ENCODE measurements at places on chromosomes 7 and 10. TPM values are rescaled to one million over a fixed set of nuclear protein-coding genes. Genes with fewer than 3 reads are reported as not detected.
A peak's percentile ranks its signal among the peaks of the same experiment; 100 is the strongest.

- no peak for DNase-seq
Observed at GRCh38 chr7:142833174-142834048, 21.5 kb upstream of the EPHB6 start.

- DNase-seq: peak; percentile 32
Observed at GRCh38 chr7:141702047-141702567, at the start of gene DENND11. Gene DENND11, minus strand, starts transcription at chr7:141702166. Its CDS starts 13 bp downstream, at chr7:141702153.

- no peak for DNase-seq
Observed at GRCh38 chr7:12889391-12889790, 202.0 kb downstream of the ARL4A start.

DNA sequence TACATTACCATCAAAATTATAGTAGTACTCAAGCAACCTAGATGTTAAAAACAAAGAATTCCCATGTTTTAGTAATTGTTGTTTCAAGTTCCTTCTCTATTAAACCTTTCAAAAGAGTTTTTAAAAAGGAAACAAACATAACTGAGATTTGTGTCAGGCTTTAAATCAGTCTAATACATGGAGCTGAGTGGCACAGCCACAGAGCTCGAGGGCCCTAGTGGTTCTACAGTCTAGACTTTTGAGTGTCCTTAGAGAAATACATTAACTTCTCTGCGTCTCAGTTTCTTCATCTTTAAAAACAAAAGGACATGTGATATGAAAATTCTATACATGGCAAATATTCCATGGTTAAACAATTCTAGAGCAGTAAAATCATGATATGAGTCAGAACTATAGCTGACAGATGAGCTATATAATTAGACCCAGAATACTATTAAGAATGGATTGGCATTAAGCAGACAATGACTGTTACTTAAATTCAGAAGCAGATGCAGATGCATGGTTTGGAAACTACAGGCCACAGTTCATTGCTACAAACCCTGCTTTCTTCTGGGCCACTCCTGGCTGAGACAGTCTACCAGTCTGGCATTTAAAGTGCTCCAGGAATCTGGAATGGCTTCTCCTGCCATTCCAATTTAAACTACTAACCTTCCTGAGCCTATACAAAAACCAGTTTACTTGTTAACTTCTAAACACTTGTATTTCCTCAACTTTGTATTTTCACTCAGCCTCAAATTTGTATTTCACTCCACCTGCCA lies 77.4 kb downstream of the EPC1 start:
- no peak for DNase-seq

- no peak for DNase-seq
Observed at GRCh38 chr10:106734220-106734619, 430.3 kb downstream of the SORCS1 start.

CCDC136 gene
- 265 TPM for total RNA-seq

DNA sequence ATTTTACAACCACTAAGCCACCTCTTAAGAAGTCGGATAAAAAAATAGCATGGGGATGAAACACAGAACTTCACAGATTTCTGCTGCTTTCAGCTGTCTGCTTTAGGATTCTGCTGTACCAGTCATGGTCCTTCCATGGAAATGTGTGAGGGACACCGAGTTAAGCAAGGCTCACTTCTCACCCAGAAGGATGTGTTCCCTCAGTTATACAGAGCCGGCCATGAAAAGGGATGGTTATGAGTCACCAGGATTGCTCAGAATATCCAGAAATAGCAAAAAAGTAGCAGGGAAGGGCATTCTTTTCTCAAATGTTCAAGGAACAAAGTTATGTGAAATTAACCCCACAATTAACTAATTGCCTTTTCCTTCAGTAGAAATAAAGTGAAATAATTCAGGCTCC lies 124.4 kb downstream of the AMPH start:
- DNase-seq: no peak

ZNF727 gene
- 12.1 TPM for total RNA-seq

DNA sequence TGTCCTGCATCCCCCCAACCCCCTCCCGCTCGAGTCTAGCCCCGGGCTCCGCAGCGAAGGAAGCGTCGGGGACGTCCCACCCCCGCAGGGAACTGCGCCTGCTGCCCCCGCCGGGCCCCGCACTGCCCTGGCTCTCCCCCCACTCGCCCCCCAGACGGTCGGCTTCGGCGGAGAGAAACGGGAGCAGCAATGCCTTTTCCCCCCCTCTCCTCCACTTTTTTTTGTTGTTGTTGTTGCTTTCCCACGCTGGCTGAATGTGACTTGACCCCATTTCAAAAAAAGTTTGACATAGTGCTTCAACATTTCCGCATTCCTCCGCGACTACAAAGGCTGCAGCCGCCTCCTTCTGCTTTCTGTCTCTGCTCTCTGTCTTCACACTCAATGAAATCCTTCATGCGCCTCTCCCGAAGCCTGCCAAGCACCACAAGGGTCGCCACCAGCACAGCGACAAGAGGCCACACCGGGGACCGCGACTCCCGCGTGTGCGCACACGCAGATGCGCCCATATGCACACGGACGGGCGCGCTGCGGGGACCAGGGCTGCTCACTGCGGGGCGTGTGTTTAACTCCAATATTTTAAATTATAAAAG lies 1.0 kb downstream of the CDK6 start:
- DNase-seq: peak; percentile 45

DNA sequence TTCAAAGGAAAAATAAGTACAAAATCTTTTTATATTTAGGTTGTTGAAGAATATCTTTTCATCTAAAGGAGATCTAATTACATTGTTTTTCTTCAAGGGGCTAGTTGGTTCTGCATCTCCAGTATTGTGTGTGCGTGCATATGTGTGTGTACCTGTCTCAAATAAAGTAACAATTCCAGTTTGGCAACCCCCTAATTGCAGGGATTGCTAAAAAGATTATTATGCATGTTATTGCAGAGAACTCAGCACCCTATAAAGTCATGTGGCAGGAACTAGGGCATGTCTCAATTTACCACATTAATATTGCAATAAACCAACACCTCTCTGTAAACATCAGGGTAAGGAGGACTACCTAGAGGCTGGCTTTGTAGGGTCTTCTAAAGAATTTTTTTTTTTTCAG lies 37.0 kb downstream of the MRPS33 start:
- no peak for DNase-seq

SLC26A5 gene
- 1.3 TPM for total RNA-seq

DNA sequence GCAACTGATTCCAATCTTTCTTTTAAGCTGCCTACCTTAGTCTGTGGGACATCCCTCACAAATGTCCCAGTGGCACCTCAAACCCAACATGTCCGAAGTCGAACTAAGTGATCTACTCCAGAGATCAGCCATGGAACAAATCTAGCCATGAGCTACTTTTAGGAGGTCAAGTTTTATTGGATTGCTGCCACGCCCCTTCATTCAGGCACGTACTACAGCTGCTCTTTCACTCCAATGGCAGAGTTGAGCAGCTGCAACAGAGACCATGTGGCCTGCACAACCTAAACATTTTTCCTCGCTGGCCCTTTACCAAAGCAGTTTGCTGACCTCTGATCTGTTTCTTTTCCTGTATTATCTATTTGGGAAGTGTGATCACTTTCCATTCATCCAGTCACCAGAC lies 192.4 kb upstream of the CDCA7L start:
- no peak for DNase-seq

DNA sequence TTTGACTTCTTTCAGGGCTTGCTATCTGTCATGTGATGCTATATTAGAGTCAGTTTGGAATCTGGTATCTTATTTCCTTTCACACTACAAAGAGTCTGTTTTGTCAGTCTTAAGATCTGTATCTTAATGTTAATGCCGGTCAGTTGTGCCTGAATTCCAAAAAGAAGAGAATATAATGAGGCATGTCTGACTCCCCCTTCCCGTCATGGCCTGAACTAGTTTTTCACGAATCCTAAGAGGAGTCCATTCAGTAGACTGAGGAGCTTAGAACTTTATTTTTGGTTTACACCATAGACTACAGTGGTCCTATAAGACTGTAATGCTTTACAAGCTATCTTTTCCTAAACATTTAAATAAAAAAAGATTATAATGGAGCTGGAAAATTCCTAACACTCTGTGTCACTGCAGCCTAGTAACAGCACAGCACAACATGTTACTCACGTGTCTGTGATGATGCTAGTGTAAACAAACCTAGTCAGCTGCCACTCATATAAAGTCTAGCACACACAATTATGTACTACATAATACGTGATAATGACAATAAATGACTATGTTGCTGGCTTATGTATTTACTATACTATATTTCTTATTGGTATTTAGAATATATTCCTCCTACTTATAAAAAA lies 50.6 kb downstream of the VPS41 start:
- DNase-seq: no peak

GRCh38 chr10:74669210-74669609 lies 157.2 kb upstream of the KAT6B start:
- no peak for DNase-seq

SPDYE1 gene
- 7.3 TPM for total RNA-seq

OPN4 gene
- total RNA-seq: not detected

- no peak for DNase-seq
Observed at GRCh38 chr7:115793958-115794702, 236.4 kb downstream of the TFEC start.

CARD11 gene
- 2.9 TPM for total RNA-seq

MGAM2 gene
- 2.3 TPM for total RNA-seq

- no peak for DNase-seq
Observed at GRCh38 chr10:49371967-49372366, 23.9 kb downstream of the DRGX start.

AKR1C2 gene
- 5.8 TPM for total RNA-seq

Measured in testis (tissue), 5 donors.